H4 (cell line): ENCODE measurements at places on chromosomes 1 and 21. TPM values are rescaled to one million over a fixed set of nuclear protein-coding genes. Genes with fewer than 3 reads are reported as not detected.

The TMEM39B gene
- total RNA-seq, result 8.3 and 10.2 TPM in 2 replicates

The LHX4 gene
- total RNA-seq, result 0.15 TPM in 1 of 2 replicates, not detected in the other

The MFN2 gene
- 38.4 and 40.1 TPM in 2 replicates for total RNA-seq

The S100A16 gene
- 25.1 and 35.9 TPM in 2 replicates for total RNA-seq

The CFHR1 gene
- total RNA-seq, result 0.39 and 0.41 TPM in 2 replicates

The OPRD1 gene
- not detected in 2 replicates for total RNA-seq

The TGFBR3 gene
- total RNA-seq, result 3.4 and 4.2 TPM in 2 replicates

The LPAR3 gene
- total RNA-seq, result 0.27 TPM in 1 of 2 replicates, not detected in the other

The CITED4 gene
- 0.14 and 0.17 TPM in 2 replicates for total RNA-seq

The CGN gene
- total RNA-seq, result 0.31 and 1.8 TPM in 2 replicates

The PLPPR4 gene
- total RNA-seq, result 0.21 and 0.35 TPM in 2 replicates

The ADAMTS5 gene
- total RNA-seq, result 0.06 and 0.50 TPM in 2 replicates

The FCRL6 gene
- total RNA-seq, result not detected in 2 replicates

The SPATA17 gene
- total RNA-seq, result 0.27 and 0.39 TPM in 2 replicates

The LRRC39 gene
- 0.06 TPM in 1 of 2 replicates, not detected in the other for total RNA-seq

The TEDDM1 gene
- total RNA-seq, result not detected in 2 replicates

The KMO gene
- total RNA-seq, result 0.12 and 2.6 TPM in 2 replicates

The HCN3 gene
- total RNA-seq, result 0.52 TPM in 1 of 2 replicates, not detected in the other

The TMEM52 gene
- 0.29 and 1.3 TPM in 2 replicates for total RNA-seq

The UBXN10 gene
- total RNA-seq, result not detected in 2 replicates

The TNFAIP8L2 gene
- not detected in 2 replicates for total RNA-seq

The SLC2A5 gene
- total RNA-seq, result 0.47 and 1.7 TPM in 2 replicates

The IVNS1ABP gene
- total RNA-seq, result 39.6 and 47.5 TPM in 2 replicates

The ANKRD45 gene
- total RNA-seq, result 0.08 TPM in 1 of 2 replicates, not detected in the other

The CHAF1B gene
- total RNA-seq, result 12.4 and 19.2 TPM in 2 replicates

The CCDC27 gene
- not detected in 2 replicates for total RNA-seq

The HSD3B2 gene
- not detected in 2 replicates for total RNA-seq

The HES4 gene
- 3.6 and 17.7 TPM in 2 replicates for total RNA-seq

The UTS2 gene
- not detected in 2 replicates for total RNA-seq

The KRTAP27-1 gene
- total RNA-seq, result not detected in 2 replicates

The RPL11 gene
- 1,241 and 1,313 TPM in 2 replicates for total RNA-seq

The AUNIP gene
- total RNA-seq, result 8.7 and 12.4 TPM in 2 replicates

The ZMYM1 gene
- total RNA-seq, result 6.8 and 11.1 TPM in 2 replicates

The FLG gene
- 0.10 and 0.35 TPM in 2 replicates for total RNA-seq

The TMEM234 gene
- 3.5 and 8.1 TPM in 2 replicates for total RNA-seq

The NPR1 gene
- total RNA-seq, result not detected in 2 replicates

The RGL1 gene
- 14.9 and 18.7 TPM in 2 replicates for total RNA-seq

The NBPF14 gene
- 7.3 and 8.0 TPM in 2 replicates for total RNA-seq

The CRP gene
- total RNA-seq, result not detected in 2 replicates

The NEXN gene
- total RNA-seq, result 1.6 and 2.4 TPM in 2 replicates

The BSND gene
- total RNA-seq, result not detected in 2 replicates
